Retinal pigment epithelial cell (primary cell): ENCODE measurements at places on chromosomes 3 and 15.
A peak's percentile ranks its signal among the peaks of the same experiment; 100 is the strongest.

DNA sequence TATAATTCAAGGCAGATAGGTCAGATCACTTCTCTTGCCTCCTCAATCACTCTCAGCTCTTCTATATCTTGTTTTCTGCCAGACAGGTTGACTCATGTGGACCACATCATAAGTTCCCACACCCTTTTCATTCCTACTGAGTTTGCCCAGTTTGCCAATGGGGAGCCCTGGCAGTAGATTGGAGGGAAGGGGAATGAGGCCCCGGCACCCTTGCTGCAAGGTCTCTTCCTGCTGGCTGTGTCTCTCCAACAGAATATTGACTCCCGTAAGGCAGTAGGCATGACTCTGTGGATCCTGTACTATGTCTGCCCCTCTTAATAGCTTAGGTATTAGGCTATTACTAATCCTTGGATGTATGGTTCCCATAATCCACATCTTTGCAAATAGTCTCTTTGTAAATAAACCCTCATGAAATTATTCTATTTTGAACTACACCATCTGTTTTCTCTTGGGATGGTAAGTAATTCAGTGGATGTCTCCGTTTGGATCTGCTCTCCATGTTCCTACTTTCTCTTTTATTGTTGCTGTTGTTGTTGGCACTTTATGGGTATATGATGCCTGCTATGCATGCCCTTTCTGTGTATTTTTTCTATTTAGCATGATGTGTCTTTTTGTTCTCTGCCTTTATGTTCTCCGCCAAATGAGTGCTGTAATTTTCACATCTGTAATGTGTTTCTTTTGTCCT, 65.5 kb upstream of the DCBLD2 start:
- DNase-seq: no peak

DNA sequence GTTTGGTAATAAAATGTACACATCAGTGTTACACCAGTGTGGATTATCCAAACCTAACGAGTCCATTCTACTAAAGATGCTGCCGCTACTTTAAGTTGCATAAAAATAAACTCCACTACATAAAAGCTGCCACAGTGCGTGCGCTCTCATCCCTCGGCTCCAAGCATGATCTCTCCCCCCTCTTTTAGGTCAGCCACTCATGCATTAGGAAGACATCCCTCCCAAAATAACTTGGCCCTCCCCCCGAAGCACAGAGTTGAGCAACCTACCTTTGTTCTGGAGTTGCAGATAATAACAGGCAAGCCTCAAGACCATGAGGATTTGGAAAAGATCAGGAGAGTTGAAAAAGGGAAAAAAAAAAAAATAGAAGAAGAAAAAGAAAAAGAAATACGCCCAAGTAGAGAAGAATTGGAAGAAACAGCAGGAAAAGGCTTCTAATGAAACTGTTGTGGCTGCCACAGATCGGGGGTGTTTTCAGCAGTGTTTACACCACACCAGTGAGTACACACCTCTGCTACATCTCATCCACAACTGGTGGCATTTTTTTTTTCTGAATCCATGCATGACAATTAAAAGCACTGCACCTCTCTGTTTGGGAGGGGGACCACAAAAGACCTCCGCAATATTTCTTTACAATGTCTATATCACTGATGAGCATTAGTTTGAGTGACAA, 339.2 kb downstream of the FOXP1 start:
- DNase-seq: no peak

DNA sequence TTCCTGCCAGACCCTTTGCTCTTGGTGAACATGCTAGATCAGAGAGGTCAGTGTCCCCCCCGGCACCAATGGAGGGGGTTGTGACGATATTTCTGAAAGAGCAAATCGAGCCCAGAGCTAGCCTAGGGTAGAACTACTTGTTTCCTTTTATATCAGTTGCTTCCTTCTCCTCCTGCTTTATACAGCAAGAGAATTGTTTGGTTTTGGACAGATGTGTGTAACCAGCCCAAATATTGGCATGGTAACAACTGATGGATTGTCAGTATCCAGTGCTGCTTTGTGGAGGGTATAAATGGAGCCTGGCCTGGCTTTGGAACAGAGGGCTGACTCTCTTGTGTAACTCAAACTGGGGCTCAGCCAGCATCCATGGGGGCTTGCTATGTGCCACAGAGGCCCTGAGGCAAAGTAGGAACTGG, 27.2 kb downstream of the SNX1 start:
- DNase-seq: no peak

- no peak for DNase-seq
Observed at GRCh38 chr3:56422316-56422715, 46.0 kb downstream of the ERC2 start.

DNA sequence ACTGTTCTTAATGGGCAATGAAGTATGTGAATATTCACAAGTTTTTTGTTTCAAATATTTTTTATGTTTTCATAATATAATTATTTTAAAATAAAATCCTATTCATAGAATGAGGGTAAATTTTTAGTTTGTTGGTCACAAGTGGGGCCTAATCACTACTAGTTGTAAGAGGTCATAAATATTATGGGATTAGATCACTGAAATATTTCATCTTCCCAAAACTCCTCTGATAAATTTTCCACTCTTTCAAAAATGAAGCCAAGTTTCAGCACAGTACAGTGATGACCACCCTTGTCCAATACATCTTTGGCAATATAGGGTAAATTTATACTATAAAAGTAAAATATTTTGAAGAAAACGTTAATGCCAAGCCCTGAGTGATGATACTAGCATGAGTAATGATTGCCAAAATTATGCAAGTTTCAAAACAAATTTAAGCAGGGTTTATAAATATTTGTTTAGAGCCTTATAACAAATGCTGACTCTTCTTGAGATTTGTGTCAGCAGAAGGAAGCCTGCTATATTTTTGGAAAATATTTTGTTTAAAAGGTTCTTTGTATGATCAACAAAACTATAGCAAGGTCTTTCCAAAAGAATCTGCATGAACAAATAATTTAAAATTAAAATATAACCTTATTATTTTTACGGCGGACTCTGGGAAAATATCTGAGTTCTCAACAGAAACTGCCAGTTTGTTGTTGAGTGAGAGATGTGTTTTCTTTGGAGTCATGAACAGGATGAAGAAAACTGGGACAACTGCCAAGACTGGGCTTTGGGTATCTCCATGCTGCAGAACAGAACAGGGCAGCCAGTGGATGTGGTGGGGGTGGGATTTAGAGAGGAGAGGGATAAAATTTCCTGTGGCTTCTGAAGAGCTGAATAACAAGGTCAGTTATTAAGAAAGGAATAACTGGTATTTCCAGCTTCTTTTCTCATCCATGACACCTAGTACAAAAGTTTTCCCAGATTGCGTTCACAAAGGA, 17.9 kb upstream of the TM4SF1 start:
- DNase-seq: peak; percentile 79

DNA sequence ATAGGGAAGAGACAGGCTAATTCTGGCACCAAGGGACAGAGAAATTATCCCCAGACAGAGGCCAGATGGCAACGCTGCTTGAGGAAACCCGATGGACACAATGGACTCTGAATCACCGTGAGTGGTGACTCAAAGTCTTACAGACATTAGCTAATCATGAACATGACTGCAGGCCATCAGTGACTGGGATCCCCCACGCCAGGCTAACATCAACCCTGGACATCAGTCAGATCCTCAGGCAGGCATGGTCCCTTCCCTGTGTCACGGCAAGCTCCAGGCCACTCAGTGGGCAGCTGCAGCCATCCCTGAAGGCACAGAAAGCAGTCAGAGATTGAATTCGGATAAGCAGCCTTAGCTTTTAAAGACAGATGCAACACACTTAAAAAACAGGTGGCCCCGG, 23.8 kb upstream of the OXTR start:
- DNase-seq: no peak

GRCh38 chr3:157475921-157476414, 27.2 kb downstream of the VEPH1 start:
- peak; percentile 21 for DNase-seq

GRCh38 chr15:44676676-44677075, 13.2 kb upstream of the SPG11 start:
- DNase-seq: no peak

GRCh38 chr3:145849115-145849514, 311.9 kb downstream of the PLOD2 start:
- no peak for DNase-seq

GRCh38 chr3:105868742-105869530, at the start of gene CBLB:
Gene CBLB, minus strand, starts transcription at chr3:105869012. Its CDS starts 1,435 bp downstream, at chr3:105867577.
- DNase-seq: peak; percentile 90

DNA sequence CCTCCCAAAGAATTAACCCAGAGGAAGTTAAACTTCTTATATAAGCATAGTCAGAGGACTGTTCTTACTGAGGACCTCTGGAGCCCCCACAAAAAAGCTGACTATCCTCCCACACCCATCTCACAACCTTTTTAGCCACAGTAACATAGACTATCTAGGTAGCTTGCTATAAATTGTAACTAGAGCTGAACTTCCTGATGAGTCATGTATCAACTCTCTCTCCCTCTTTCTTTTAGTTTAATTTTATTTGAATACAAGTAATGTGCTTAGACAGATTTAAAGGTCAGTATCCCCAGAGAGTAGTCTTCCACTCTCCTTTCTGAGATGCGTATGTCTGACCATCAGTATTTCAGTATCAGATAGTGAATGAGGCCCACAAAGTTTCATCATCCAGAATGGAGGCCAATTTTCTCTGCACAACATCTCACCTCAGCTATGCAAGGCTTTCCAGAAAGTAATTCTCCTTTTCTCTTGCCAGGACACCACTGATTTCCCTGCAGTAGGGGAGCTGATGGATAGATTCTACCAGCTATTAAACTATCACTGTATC, 104.0 kb upstream of the MYRIP start:
- no peak for DNase-seq

DNA sequence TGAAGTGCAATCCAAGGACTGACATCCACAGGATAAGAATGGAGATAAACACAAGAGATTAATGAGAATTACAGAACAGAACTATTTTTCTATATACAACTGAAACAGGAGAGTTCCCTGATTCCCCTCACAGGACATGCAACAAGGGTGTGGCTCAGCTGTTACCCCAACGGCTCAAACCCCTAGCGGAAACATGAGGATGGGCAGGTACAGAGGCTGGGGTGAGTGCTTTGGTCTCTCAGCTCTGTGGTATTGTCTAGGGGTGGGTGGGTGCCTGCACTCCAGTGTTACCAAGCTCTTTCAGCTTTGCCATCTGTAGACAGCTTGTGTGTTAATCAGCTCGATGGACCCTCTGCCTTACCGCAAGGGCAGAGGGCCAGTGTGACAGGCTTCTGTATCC, 17.8 kb upstream of the LRIG1 start:
- DNase-seq: no peak

- no peak for DNase-seq
Observed at GRCh38 chr15:67792250-67792942, 32.9 kb upstream of the SKOR1 start.

DNA sequence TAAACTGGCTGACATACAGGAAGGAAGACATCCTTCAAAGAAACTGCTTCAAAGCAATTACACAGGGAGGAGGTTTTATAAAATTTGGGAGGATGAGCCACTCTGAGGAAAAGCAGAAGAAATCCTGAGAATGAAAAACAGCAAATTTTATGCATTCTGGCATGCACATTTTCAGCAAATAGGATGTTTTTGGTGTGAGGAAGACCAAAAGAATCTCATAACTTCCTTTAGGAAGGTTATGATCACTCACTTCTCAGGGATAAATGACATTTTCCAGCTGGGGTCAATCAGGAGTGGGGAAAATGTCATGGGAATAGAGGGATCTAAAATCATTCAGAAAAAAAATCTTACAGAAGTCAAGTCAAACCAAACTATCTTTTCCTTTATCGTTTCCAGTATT, 371.7 kb upstream of the CNTN6 start:
- no peak for DNase-seq

GRCh38 chr3:34109021-34109420, 310.6 kb downstream of the PDCD6IP start:
- DNase-seq: no peak

- peak; percentile 84 for DNase-seq
Observed at GRCh38 chr15:62469874-62470688, 305.0 kb upstream of the C2CD4B start.

DNA sequence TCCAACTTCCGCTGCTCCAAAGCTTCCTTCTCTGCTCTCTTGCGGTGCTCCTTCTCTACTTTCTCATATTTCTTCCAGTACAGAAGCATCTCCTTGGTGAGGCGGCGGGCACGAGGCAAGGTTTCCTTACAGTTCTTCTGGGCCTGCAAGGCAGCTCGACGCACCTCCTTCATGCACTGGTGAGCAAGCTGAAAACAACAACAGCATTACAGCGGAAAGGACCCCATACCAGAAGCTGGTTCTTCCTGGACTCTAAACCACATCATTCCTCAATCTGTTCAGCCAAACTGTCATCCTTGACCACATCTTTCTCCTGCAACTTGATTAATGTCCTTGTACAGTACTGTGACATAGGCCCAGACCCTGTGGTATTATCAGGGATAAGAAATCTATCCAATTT, 36.4 kb downstream of the INO80 start:
- no peak for DNase-seq

DNA sequence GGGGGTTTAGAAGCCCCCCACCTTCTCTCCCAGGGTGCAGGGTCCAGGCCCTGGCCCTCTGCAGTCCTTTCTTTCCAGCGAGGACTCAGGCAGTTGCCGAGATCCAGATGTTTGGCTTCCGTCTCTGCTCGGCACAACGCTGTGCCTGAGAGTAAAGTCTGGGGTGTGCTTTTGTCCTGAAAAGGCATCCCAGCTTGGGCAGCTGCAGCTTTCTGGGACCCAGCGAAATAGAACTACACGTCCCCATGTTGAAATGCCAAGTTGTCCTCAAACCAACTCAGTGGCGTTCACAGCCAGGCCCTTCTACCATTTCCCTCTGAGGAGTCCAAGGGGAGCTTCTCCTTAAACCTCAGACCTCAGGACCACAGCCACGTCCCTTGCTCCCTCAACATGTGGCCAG, 23.1 kb downstream of the FGD5 start:
- no peak for DNase-seq

DNA sequence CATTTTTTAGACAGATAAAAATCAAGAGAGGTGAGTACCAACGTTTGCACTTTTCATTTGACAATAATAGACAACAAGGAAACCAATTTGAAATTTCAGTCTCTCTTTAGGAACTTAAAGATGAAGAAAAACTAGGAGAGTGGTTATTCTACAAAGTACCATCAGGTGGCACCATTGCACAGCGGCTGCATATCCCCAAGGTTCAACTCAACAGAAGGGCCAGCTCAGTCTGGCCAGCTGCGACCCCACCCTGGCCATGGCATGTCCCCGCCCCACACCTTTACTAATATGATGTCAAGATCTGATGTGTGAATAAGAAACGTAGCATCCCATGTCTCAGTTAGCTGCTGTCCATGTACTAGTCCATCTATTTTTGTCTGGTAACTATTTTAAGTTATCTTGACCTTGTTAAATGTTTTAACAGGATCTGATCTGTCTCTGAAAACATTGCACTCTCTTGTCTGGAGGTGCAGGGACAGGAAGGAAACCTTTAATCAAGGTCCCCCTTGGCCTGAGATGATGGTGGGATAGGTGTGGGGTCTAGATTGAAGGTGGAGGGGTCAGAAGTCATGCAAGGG, 35.5 kb upstream of the CGNL1 start:
- no peak for DNase-seq

- no peak for DNase-seq
Observed at GRCh38 chr3:100868096-100868495, 125.1 kb downstream of the ABI3BP start.

- DNase-seq: no peak
Observed at GRCh38 chr3:72178463-72179106, 393.6 kb upstream of the PROK2 start.

GRCh38 chr3:58189691-58190090, 21.1 kb downstream of the DNASE1L3 start:
- no peak for DNase-seq

GRCh38 chr3:60125686-60126085, 1075.9 kb upstream of the CFAP20DC start:
- DNase-seq: no peak
